Adrenal gland (tissue), 19 donors: ENCODE measurements at places on chromosomes 7 and 10. TPM values are rescaled to one million over a fixed set of nuclear protein-coding genes. Genes with fewer than 3 reads are reported as not detected.

The GRID1 gene
- 7.5 TPM for total RNA-seq

GRCh38 chr10:18195060-18195799 is 55.0 kb downstream of the CACNB2 start:
- DNase-seq = no peak

DNA sequence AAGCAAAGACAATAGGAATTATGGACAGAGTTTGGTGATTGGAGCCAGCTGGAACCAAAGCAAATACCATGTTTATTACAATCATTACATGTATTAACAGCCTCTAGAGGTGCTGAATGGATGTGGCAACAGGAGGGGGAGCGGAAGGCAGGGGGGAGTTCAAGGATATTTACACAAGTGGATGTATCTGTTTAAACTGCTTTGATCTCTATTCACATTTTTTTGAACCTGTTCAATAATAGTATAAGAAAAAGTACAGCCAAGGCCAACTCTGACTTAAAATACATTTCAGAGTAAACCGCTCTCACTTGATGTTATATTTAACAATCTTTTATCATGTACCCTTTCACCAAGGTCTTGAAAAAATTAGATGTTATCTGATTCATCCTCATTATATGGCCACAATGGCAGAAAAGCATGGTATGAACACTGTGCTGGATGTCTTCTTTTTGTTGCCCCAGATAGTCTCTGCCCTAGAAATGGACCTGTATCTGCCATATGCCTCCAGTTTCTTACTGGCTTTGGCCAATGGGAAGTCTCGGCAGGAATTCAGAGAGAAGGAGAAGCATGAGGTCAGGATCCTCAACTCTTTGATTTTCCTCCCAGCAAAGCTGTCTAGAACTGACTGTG is 88.2 kb upstream of the FAM133B start:
- peak; percentile 24 for DNase-seq

The ZNF485 gene
- total RNA-seq = 1.7 TPM

The SLC25A28 gene
- 69.8 TPM for total RNA-seq

The GNG11 gene
- 15.7 TPM for total RNA-seq

- no peak for DNase-seq
Measured at GRCh38 chr7:74507538-74508319, 54.0 kb downstream of the GTF2IRD1 start.

DNA sequence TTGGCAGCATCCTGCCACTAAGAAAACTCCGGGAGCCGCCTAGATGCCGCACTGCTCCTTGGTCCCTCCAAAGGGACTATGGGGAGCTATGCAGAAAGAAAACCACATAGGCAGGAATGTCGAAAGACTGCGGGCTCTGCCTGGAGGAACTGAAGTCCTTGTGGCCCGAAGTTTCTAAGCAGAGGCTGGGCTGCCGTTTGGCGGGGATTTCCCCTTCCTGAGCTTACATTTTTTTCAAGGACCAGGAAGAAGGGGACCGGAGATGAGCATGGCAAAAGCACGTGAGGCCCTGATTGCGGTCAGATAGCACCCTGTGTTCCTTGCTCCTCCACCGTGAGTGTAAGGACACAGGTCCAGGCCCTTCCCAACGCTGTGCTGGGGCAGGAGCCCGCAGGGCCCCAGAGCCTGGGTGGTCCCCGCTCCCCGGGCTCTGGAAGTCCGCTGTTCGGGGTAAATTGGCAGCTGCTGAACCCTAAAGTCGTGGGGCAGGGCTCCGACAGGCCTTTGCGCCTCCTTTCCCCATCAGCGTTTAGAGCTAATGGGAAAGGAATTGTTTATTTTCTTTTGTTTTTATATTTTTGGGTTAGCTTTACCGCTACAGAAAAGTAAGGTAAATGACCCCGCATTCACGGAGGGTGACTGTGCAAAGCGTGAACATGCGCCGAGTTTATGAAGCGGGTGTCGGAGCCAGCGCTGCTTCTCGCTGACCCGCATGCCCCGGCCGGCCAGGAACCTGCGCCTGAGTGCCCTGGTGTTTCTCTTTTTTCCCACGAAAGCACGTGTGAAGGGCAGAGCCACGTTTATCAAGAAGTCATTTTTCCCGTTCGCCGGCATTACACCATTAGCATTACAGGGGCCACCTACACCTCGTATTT is 356.5 kb upstream of the ZNF32 start:
- DNase-seq = no peak

- no peak for DNase-seq
Measured at GRCh38 chr10:51224671-51225161, 150.4 kb downstream of the PRKG1 start.

DNA sequence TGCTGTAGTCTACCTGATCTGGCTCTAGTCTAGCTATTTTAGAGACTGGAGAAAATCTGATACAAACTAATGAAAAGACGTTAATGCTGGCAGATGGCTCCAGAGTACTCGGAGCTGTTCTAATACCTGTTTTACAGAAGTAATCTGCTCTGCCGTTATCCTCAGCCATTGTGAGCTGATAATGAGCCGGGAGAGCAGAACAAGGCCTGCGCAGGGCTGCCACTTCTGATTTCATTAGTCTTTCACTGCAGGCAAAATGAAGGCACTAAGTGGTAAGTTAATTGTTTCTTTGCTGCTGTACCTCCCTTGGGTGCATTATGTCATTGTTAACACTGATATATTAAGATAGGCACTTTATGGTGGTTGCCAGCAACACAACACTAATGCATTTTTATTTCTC is 456.4 kb upstream of the PFKP start:
- DNase-seq = no peak

GRCh38 chr7:47833211-47833610 is 115.1 kb downstream of the PKD1L1 start:
- DNase-seq = no peak

GRCh38 chr7:134457210-134457609 is 1.7 kb downstream of the AKR1B1 start:
- no peak for DNase-seq

The COL13A1 gene
- total RNA-seq = 4.4 TPM

DNA sequence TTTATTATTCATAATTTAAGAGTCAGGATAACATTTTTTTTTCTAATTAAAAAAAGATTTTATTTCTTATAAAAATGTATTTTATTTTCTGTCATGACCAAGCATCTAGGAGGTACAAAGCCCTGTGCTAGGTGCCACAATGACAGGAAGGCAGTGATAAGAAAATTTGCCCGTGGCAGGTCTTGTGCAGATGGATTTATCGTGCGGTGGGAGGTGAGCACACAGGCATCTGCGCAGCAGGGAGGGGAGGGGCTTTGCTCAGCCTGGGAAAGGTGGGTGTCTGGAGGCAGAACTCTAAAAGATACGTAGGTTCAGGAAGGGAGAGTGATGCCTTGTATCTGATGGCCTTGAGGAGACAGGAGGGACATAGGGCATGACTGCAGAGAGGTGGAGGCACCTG is 115.6 kb downstream of the ABCA13 start:
- DNase-seq = no peak

The SHH gene
- 19.3 TPM for total RNA-seq

GRCh38 chr7:47625861-47626715 is 44.2 kb upstream of the TNS3 start:
- no peak for DNase-seq

The SAMD9 gene
- 12.9 TPM for total RNA-seq

The FZD8 gene
- total RNA-seq = 3.8 TPM

- DNase-seq = no peak
Measured at GRCh38 chr7:108310351-108310750, 145.9 kb downstream of the NRCAM start.

DNA sequence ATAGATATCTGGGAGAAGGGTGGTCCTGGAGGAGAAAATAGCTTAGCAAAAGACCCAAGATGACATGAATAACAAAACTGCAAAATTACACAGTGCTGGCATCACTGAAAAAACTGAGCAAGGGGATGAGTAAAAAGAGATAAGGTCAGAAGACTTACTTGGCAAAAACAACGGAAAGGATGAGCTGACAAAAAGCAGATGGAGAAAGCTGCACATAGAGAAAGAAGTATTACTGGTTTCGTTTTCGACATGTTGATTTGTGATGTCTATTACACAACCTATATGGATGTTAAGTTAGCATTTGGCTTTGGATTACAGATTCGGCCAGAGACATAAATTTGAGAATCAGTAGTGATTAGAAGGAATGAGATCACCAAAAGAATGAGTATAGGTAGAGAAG is 132.1 kb downstream of the MACC1 start:
- DNase-seq = no peak

The FOXI2 gene
- not detected for total RNA-seq

DNA sequence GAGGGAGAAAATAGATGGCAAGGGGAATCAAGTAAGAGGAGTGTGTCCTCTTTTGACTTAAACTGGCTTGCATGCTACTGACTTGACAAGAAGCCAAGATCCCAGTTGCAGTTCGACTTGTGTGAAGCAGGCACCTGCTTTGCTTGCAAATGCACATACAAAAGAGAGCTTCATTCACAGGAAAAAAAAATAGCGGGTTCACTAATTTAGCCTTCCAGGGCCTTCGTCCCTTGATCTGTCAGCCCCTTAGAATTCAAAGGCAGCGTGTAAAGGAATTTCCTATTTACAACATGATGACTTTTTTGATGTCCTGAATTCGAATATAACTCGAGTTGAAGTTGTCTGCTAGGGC is 192.1 kb downstream of the CELF2 start:
- DNase-seq = no peak

DNA sequence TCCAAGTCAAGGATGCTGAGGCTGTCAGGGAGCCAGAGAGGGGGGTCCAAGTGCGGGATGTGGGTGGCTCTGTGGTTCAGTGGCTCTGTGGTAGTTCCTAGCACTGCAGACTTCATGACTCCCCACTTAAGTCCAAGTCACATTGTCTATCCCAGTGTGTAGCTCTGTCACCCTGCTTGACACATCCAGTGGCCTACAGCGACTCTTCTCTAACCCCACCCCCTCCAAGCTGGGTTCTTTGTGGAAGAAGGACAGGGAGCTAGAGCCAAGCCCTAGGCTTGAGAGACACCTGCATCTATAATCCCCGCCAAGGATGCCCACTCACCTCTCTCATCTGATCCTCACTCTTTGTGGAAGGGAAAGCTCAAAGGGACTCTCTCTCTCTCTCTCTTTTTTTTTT is 57.6 kb downstream of the ADCYAP1R1 start:
- no peak for DNase-seq

- peak; percentile 33 for DNase-seq
Measured at GRCh38 chr7:139594911-139595476, 71.5 kb downstream of the CLEC2L start.

The UNC5B gene
- total RNA-seq = 7.8 TPM

The FAM13C gene
- total RNA-seq = 8.9 TPM

DNA sequence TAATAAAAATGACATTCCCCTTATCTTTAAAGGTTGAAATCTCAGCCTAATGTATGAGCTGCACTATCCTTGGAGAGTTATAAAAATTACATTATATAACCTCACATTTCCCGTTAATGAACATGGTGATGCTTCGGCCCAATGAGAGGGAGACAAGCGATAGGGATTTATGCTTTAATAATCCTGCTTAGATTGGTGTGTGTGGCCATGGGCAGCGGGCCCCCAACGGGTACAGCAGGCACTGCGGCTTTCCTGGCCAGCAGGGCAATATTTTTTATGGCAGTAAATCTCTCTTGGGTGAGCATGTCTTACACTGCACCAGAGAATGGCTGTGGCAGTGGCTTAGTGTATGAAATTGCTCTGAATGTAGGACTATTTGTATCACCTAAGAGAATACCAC is 246.3 kb downstream of the GFRA1 start:
- DNase-seq = no peak

DNA sequence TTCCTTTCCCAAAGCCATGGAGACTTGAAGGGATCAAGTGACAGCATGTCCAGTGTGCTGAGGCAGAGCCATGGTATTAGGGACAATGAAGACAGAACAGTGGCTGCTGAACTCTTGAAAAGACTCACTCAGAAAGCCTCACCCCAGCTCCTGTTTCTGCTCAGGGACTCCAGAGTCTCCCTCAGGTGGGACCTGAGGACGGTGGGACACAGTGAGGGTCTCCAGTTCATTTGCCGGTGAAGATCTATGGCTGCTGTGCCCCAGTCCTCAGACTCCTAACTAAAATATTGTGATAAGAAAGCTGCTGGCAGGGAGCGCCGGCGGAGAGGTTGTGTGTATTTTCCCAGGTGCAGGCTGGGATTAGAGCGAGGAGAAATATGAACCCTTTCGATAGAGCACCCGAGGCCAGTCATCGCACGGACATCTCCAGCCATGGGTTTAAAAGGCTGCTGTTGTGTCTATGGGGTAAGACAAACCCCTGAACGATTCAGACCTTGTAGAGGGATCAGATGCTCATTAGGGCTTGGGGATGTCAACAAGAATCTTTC is 57.2 kb downstream of the C7orf25 start:
- no peak for DNase-seq
